A172 (cell line): ENCODE measurements at places on chromosomes 6 and 20.

- DNase-seq: peak; percentile 11
Observed at GRCh38 chr20:5779071-5779900, 29.1 kb downstream of the SHLD1 start.

DNA sequence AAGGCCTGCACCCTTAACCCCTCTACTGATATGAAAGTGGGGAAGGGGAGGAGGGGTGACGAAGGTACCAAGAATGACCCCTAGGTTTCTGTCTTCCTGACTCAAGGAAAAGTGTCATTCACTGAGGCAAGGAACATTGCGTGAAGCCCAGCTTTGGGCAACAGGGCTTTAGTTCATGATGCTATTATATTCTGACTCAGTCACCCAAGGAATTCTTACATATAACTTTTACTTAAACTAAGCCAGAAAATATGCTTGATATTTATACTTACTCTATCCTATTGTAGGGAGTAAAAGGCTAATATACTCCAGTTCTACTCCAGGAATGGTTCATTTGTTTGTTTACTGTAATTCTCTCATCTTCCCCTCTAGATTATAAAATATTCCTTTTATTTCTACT is 60.5 kb downstream of the DOP1A start:
- DNase-seq: no peak

DNA sequence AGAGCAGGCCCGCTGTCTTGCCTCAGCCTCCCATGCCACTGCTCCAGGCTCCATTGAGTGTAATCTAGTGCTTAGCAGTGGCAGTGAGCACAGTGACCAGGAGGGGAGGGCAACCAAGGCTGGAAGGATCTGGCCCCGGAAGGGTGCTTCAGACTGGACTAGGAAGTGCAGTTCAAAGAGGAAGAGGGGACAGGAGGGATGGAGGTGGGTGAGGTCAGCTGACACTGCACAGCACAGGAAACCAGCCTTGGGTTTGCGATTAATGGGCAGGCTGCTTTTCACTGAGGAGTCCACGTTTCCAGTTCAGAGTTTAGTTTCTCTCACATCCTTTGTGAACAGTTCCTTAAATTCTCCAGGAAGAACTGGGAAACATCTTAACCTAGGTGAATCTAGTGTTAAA is 46.9 kb downstream of the CDS2 start:
- DNase-seq: no peak

DNA sequence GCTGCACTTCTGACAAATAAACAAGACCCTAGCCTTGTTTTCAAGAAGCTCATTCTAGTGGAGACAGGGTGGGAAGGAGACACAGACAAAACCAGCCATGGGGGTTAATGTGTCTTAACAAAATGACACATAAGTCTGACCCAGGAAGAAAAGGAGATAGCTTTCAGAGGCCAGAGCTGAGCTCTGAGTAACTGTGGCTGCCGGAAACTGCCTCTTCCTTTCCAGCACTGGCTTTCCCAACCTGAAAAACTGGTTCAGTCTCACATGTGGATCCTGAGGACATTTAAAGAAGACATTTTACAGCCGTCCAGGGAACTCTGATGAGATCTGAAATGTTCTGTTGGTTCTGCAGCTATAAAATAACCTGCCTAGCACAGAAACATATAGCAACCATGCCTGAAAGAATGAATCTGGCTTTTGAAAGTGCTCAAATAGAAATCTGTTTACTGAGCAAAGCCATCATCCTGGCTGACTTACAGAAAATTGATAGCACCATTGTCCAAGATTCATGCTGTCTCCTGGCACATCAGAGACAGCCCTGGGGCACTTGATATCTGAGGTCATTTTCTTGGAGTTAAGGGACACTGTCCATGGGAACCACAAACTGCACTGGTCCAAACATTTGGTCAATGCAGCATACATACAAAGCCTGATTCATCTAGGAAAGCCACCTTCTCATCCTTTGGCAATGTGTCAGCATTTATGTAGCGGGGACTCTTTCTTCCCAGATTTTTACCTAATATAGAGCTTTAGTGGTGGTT is 83.2 kb upstream of the PAX1 start:
- DNase-seq: no peak

- no peak for DNase-seq
Observed at GRCh38 chr6:156719395-156719719, 57.8 kb upstream of the ARID1B start.

DNA sequence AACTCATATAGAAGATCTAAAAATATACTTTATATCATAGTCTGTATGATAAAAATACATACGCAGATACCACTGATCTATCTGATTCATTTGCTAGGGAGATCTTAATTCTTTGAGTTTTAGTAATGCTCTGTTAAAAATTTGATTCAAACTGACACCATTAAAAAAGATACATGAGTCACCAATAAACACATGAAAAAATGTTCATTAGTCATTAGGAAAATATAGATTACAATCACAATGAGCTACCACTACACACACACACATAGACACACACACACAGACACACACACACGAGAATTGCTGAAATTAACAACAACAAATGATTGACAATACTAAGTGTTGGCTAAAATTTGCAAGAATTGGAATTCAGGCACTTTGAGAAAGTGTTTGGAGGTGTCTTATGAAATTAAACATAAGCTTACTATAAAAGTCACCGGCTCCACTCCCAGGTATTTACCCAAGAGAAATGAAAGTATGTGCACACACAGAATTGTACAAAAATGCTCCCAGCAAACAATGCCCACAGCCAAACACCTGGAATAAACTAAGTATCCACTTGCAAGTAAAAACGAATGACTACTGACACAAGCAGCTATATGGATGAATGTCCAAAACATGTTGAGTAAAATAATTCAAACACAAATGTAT is 117.7 kb upstream of the GGTLC1 start:
- no peak for DNase-seq

GRCh38 chr6:105424175-105424783 is 21.4 kb upstream of the PREP start:
- peak; percentile 32 for DNase-seq

DNA sequence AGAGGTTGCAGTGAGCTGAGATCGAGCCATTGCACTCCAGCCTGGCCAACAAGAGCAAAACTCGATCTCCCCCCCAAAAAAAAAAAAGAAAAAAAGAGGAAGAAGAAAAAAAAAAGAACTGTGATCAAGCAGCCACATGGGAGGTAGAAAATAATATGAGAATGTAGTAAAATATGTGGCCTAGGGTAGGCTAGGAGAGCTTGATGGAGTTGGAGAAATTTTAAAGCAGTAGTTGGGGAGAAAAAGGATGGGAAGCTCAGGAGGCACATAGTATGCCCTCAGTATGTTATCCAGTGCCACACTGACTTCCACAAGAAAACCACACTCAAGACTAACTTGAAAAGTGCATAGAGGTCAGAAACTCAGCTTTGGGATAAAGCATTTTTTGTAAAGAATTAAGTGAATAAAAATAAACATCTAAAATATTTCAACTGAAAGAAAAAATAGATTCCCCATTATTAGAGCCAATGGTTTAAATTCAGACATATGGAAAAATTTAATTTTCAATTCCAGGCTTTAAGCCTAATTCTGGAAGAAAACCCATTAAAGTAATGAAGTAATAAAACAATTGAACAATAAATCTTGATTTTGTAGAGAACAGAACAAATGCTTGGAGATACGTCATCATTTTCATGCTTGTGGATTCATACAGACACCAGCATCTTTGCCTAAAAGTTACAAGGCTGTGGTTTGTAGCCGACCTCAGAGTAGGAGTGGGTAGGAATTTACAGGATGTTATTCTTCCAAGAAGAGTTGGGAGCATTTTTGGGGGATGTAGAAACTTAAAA is 34.7 kb downstream of the PLEKHG1 start:
- DNase-seq: no peak

- no peak for DNase-seq
Observed at GRCh38 chr6:71031912-71032311, 75.1 kb upstream of the B3GAT2 start.

DNA sequence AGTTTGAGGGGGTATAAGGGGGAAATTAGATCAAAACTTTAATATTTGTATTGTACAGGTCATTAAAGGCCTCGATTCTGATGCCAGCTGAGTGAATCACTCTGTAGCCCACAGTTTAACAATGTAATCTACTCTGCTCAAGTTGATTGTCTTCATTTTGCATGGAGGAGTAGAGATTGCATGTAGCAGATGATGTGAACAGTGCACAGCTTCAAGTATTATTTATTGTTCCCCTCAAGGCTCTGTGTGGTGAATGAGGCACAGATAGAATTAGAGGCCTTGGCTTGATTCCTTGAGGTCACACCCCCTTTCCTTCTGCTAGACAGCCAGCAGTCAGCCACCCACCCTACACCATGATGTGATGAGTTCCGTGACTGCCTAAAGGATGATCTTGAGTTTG is 38.1 kb downstream of the TXLNB start:
- DNase-seq: no peak
